ENCODE measurements at places on chromosomes 2 and 18.

DNA sequence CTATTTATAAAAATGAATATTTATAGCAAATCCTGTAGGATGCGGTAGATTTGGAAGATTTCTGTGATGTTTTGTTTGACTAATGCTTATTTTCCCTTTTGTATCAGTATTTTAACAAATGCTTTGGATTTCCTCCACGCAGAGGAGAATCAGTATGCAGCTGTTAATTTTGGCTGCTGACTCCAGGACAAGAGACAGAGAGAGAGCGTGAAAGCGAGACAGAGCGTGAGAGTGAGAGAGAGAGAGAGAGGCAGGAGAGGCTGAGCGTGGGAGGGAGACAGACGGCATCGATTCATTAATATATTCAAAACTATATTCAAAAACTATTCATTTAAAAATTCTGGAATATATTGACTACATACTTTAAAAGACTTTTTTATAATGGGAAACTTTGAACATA lies 62.5 kb downstream of the RRM2 start:
- peak; percentile 90 for DNase-seq

DNA sequence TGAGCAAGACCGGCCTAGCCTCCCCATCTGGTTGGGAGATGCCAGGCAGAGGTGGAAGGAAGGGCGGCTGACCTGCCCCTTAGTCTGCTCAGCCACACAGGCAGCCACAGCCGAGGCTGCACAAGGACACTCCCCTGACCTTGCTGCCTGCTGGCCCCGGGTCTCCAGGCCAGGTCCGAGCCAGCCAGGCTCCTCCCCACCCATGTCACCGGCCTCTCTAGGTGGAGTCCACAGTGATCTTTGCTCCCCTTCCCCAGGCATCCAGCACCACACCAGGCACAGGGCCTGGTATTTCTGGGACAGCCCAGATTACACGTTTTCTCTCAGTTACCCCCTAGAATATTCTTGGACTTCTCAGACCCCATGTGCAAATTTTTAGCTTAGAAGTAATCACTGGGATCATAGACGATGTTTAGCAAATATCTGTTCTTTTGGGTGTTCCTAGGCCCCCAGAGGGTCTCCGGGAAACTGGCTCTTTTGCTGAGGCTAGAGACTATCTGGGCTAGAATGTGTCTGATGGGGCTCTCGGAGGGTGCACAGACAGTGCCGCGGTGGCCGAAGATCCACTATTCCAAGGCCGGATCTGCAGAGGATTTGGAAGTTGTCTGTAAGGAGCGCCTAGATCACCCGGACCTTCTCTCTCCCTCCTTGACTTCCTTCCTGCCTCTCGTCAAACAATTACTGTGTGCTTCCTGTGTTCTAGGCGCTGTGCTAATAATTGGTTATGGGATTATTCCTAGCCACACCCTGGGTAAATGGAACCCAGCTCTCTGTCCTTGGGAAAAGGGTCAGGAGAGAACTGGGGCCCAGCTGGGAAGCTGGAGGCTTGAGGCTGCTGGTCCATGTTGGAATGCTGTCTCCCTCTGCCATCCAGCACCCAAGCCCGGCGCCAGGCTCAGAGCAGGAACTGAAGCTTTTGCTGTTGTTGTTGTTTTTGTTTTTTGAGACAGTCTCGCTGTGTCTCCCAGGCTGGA lies 46.9 kb downstream of the ODC1 start:
- no peak for DNase-seq

DNA sequence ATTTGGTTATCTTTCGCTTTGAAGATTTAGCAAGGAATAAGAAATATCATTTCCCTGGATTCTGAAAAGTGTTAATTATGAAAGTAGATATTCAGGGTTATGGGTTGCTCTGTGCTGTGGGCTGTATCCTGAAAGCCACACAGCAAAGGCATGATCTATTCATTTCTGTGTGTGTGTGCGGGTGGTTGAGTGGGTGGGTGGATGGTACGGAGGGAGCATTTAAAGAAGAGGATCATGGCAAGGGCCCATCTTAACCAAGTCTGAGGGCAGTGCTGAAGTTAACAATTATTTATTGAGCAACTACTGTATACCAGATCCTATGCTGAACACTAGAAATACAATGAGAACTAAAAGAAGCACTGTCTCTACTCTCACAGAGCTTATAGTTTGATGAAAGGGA lies 178.2 kb upstream of the ZEB2 start:
- DNase-seq: no peak

GRCh38 chr2:197116306-197116879 lies 189.9 kb upstream of the PGAP1 start:
- no peak for DNase-seq

DNA sequence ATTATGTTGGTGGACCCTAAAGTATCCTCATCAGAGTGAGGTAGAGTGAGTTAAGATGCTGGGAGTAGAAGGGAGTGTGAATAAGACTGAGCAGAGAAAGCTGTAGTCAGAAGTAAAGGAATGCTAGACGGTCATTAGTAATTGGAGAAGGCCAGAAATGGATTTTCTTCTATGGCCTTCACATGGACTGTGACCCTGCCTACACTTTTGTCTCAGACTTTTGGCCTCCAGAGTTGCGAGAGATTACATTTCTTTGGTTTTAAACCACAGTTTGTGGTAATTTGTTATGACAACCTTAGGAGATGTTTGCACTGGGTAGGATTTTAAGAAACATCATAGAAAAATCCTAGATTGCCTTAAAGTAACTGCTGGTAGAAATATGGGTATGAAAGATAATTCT lies 1267.7 kb upstream of the TMEFF2 start:
- no peak for DNase-seq

DNA sequence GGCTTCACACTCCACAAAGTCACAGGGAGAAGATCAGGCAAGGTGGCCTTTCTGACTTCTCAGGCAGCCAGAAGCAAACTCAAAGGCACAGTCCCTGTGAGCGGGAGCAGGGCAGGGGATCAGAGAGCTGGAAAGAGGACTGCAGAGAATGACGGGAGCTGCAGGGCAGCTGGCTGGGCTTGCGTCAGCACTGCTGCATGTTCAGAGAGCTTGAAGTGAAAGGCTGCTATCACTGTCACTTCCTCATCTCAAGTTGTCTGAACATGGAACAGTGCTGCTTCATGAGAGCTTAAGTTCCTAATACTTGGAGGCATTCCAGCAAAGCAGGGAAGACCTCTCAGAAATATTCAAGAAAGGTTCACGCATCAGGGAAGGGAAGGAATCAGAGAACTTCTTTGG lies 20.4 kb downstream of the TGFBRAP1 start:
- peak; percentile 72 for DNase-seq

- peak; percentile 82 for DNase-seq
Measured at GRCh38 chr18:582465-582864, 2.3 kb downstream of the CETN1 start.

GRCh38 chr2:217740756-217741155 lies 262.0 kb downstream of the TNS1 start:
- peak; percentile 92 for DNase-seq

GRCh38 chr2:27494944-27495554 lies at the start of gene FNDC4:
Gene FNDC4, minus strand, starts transcription at chr2:27495200. Its CDS starts 521 bp downstream, at chr2:27494679.
- DNase-seq: peak; percentile 50

DNA sequence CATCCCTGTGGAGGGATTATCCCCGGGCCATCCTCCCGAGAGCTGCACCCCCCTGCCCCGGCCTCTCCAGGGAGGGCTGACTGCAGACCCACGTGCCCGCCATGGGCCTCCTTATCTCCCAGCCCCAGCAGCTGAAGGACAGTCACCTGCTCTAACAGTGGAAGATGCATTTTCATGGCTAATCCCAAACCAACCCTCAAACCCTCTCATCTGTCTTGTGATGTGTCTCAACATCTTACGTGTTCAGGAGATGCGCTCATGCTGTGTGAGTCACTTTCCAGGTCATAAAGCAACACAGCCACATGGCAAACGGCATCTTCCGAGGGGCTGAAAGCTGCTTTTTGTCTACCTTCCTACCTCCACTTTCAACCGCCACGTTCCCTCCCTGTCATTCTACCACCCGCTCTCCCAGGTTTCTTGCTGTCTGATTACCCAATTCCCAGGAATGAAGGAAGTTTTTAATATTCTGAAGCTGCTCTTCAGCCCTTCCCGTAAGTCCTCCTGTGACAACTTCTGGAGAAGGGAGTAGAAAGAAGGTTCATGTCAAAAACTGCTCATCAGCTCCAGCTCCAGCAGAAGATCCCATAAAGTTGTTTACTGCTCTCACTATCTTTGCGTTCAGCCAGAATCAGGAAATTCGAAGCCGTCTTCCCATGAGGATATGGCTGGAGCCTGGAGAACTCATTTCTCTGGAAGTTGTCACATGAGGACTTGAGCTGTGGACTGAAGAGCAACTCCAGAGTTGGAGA lies 54.5 kb downstream of the MBP start:
- no peak for DNase-seq

GRCh38 chr2:230976671-230977171 lies 19.2 kb upstream of the SPATA3 start:
- DNase-seq: no peak

GRCh38 chr2:120889936-120890335 lies 154.3 kb downstream of the GLI2 start:
- DNase-seq: no peak

DNA sequence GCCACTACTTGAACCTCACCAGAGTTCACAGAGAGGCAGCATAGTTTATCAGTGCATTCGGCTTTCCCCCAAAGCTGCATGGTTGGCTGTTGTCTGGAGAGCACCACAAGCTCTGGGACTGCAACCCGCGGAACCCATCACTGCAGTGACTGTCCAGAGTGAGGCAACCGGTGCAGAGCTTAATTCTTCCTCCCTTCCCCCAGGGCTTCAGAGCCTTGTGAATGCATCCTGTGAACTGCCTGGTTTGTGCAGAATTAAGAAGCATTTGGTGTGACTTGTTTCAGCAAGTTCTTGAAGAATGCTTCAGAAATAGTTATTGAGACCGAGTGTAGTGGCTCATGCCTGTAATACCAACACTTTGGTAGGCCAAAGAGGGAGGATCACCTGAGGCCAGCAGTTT lies 99.2 kb upstream of the FOSL2 start:
- no peak for DNase-seq

- DNase-seq: no peak
Measured at GRCh38 chr2:130826419-130826818, 10.3 kb upstream of the ARHGEF4 start.

DNA sequence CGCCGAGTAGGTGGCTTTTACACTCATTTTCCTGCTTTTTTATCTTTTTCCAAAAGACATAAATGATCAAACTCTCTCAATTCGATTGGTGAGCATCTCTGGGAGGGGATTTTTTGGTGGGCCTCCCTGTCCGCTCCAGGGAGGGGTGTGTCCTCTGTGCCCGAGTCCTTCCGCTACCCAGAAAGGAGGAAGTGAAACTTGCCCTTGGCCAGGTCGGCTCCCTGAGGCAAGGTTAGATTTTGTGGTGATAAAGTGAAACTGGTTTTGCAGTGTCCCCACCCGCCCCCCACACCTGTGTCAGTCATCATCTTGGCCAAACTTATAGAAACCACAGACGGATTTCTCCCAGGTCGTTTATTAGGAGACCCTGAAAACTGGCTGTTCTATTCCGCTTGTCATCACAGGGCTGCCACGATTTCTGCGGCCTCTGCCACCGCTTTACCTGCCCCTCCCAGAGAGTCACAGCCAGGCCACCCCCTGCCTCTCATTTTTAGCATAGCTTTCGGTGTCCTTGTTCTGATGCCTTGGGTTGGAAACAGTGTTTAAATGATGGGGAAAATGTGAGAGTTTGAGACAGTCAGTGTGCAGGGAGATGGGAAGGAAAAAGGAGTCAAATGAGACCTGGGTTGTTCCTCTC lies 93.6 kb downstream of the SH3BP4 start:
- DNase-seq: no peak

DNA sequence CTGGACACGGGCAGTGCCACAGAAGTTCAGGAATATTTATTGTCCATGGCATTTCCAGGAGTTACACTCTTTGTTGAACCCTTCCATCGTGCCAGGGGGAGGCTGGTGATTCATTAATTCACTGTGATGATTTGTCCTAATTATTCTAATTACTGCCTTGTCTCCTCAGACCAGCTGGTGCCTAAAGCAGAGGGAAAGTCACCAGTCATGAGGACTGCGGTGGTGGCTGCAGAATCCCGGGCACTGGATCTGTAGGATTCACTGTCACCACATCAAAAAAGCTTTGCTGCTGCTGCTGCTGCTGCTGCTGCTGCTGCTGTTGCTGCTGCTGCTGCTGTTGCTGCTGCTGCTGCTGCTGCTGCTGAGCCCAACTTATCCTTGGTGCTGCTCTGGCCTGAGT lies 908.2 kb downstream of the TSN start:
- no peak for DNase-seq

- no peak for DNase-seq
Measured at GRCh38 chr2:607709-608108, 69.5 kb downstream of the TMEM18 start.

- DNase-seq: no peak
Measured at GRCh38 chr18:78796693-78797455, 182.7 kb upstream of the SALL3 start.

DNA sequence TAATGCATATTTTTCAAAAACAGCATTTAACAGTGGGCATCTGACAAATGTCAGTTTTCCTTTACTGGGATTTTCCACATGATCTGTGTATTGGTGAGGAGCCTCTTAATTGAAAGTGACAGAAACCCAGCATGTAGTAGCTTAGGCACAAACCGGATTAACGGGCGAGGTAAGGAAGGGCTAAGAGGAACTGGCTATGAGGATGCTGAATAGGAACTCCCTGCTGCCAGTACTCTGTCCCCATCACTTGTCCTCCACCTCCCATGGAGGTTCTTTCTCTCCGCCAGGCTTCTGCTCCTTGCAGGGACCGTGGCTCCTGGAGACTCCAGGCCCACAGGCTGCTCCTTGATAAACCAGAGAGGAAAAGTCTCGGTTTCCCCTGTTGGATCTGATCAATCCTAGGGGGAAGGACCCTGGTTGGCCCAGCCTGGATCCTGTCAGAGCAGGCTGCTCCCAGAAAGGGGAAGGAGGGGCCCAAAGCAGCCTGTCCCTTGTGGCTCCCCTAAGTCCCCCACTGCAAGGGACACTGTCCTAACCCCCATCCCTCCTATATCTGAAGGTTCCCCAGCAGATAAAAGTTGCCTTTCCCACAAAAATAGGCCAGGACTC lies 10.3 kb downstream of the TEX44 start:
- no peak for DNase-seq

DNA sequence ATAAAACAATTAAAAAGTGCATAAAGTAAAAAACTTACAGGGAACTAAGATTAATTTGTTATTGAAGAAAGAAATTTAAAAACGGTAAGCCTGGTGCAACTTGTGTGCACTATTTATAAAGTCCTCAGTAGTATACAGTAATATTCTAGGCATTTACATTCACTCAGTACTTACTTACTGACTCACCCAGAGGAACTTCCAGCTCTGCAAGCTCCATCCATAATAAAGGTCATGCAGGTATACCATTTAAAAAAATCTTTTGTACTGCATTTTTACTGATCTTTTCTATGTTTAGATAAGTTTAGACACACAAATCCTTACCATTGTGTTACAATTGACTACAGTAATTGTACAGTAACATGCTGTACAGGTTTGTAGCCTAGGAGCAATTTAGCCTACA lies 51.5 kb upstream of the NXPH2 start:
- DNase-seq: no peak
